ENCODE measurements at places on chromosomes 7 and 10.

DNA sequence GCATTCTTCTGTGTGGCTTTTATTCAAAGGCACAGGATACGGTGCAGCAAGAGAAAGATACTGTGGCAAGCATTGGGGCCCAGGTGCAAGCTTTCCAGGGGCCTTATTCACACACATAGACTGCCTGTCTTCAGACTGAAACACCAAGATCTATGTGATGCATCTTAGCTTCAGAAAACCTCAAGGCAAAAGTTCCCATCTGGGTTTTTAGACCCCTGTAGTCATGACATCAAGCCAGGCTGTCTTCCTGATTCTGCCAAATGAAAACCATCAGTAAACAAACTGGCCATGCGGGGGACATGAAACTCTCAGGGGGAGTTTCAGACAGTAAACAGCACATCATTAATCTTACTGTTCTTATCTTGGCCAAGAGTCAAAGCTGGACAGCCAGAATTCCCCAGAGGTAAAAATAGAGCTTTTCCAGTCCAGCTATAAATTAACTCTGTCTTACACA is 9.8 kb downstream of the AGBL3 start:
- DNase-seq: no peak

GRCh38 chr7:27131390-27131819 is 848 bp upstream of the HOXA4 start:
- DNase-seq: no peak

DNA sequence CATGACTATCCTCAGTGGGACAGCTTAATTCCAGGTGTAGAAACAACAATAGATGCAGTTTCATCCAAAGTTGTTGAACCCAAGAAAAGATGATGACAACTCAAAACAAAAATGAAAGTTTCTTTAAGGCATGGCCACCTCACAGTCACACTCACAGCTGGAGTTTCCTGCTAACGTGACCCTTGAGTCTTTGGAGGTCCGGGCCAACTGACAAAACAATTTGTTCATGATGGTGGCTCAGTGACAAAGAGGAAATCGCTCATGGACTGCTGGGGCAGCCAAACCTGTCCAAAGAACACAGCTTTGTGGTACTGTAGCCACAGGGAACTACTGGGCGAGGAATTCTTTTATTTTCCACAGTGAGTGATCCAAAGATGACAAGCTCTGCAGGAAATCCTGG is 96.0 kb upstream of the JCAD start:
- no peak for DNase-seq

- no peak for DNase-seq
These were observed 4.3 kb downstream of the TLX1 start for GRCh38 chr10:101135141-101136006.

DNA sequence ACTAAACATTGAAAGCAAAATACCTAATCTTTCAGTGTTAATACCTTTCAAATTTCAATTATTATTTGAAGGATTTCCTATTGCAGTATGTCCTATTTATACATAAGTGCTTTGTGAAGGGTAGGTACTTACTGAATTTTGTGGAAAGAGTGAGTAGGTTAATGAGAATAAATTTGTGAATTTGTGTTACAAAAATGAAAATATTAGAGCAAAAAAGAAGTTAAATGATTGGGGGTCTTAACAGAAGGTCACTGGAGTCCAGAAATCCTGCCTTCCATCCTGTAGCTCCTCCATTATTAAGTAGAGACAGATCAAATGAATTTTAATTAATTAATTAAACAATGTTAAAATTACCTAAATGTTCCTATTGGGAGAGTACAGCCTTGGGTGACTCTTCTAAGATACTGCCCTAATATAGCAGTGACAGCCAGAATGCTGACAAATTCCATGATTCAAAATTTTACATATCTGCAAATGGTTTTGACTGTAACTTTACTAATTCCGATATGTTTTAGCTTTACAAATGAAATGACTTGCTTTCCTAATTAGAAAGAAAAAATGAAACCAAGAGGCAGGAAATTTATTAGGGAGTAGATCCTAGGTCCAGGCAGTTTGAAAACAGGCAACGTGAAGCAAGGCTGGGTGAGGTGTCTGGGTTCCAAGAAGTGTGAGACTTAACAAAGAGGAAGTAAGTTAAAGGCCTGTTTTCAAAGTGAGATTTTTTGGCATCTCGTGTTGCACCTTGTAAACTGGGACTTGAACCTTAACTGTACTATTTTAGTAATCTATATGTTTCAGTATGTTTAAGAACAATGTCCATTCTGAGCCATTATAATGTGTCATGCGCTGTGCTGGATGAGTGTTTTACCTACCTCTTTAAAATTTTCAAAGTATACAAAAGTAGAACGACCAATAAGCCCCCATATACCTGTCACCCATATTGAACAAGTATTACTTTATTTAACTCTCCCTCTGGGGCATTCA is 1.5 kb downstream of the PIK3CG start:
- DNase-seq: no peak

GRCh38 chr7:90269163-90269562 is 24.2 kb downstream of the CFAP69 start:
- no peak for DNase-seq

GRCh38 chr7:3957472-3958108 is 656.5 kb downstream of the SDK1 start:
- DNase-seq: no peak
